DMS 273 treated with DMSO at 0.1 percent for 48 hours (cell line): ENCODE measurements at places on chromosomes 6 and 20.

DNA sequence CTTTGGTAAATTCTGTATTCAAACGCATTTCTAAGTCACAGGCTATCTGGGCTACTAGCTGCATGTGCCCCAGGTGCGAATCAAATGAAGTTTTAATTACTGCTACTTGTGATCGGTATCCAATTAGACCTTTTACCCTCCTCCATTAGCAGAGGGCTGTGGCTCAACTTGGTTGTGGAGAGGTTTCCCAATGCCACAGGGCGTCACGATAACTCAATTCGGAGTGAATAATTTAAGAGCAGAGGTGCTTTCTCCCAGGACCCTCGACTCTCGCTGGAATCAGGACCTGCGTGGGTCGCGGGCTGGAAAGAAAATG, 640 bp downstream of the SAYSD1 start:
- no peak for DNase-seq

DNA sequence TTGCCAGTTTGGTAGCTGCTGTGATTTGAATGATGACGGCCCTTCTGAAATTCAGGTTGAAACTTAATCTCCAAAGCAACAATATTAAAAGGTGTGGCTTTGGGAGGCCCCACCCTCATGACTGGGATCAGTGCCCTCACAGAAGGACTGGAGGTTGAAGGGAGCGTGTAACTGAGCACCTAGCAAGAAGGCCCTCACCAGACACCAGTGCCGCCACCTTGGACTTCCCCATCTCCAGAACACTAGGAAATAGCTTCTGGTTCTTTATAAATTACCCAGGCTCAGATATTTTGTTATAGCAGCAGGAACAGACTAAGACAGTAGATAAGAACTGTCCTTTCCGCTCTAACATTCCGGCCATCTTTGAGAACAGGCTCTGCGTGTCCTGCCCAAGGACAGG, 243.1 kb downstream of the DLL1 start:
- DNase-seq, result no peak

DNA sequence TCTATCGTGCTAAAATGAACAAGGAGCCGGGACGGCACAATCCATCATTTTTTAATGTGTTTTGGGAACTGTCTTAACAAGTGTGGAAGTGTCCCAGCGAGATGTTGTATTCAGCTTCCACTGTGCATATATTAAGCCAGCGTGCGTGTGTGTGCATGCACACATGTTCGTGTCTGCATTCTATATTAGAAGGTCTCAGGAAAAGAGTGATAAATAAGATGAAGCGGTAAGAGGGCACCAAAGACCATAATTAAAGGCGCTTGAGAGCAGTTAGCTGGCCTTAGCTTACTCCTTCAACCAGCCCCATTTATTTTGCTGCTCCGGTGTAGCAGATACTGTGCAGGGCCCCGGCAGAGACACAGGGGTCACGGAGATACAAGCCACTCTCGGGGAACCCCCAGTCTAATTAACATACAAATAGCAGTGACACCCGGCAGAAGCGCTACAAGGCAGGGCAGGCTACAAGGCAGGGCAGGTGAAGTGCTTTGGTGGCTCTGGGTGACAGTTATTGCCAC, 206.5 kb upstream of the RREB1 start:
- DNase-seq, result no peak

DNA sequence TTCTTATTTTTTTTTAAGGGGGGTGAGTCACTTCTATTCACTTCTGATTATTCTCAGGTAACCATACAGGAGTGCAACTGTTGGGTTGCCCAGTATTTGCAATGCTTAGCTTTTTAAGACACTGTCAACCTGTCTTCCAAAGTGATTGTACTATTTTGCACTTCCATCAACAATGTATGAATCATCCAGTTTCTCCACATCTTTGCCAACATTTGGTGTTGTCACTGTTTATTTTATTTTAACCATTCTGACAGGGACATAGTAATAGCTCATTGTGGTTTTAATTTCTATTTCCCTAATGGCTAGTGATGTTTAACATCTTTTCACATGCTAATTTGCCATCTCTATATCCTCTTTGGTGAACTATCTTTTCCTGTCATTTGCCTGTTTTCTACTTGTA, 1.4 kb upstream of the SLC13A3 start:
- DNase-seq, result no peak

DNA sequence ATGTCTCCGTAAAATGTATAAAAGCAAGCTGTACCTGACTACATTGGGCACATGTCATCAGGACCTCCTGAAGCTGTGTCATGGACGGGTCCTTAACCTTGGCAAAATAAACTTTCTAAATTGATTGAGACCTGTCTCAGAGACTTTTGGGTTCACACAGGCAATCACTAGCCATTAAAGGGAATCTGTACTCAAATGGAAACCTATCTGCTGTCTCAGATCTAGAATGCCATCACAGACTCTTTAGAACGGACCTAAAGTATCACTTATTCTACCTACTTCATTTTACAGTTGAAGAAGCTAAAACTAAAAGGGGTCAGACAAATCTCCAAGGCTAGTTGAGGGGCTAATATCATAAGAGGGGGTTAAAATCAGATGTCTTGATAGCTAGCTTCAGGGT, 11.1 kb downstream of the SAMD3 start:
- DNase-seq, result no peak

- DNase-seq, result no peak
These were observed 208.9 kb upstream of the SNX9 start for GRCh38 chr6:157614026-157614568.

DNA sequence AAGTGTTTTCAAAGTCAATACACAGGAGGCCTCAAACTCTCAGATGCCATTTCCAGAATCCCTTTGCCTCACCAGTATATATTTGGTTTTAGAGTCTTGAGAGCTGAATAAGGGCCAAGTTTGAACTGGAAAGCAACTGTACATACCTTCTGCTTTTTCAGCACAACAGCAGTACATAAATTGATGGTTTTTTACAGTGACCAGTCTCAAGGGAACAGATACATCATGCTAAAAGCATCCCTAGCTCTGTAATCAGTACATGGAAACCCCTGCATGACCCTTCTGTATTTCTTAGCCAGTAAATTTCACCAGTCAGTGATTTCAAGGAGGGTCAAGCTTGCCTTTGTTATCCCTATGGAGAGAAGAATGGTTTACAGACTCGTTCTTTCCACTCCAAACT, 40.6 kb upstream of the ECHDC1 start:
- DNase-seq, result no peak

GRCh38 chr6:123745895-123746294, 57.8 kb upstream of the NKAIN2 start:
- DNase-seq, result no peak

GRCh38 chr6:25930532-25931410, at the start of gene SLC17A2:
TSS of gene SLC17A2 (minus strand) at chr6:25930691. CDS start at chr6:25925796, 4,895 bp downstream.
- no peak for DNase-seq

- DNase-seq, result no peak
These were observed 227.0 kb upstream of the MARCKS start for GRCh38 chr6:113629975-113630737.
